CD4-positive, alpha-beta T cell treated with Interleukin-2 at 100 ng/mL for 4 hours (primary cell): ENCODE measurements at places on chromosomes 7 and 10.

DNA sequence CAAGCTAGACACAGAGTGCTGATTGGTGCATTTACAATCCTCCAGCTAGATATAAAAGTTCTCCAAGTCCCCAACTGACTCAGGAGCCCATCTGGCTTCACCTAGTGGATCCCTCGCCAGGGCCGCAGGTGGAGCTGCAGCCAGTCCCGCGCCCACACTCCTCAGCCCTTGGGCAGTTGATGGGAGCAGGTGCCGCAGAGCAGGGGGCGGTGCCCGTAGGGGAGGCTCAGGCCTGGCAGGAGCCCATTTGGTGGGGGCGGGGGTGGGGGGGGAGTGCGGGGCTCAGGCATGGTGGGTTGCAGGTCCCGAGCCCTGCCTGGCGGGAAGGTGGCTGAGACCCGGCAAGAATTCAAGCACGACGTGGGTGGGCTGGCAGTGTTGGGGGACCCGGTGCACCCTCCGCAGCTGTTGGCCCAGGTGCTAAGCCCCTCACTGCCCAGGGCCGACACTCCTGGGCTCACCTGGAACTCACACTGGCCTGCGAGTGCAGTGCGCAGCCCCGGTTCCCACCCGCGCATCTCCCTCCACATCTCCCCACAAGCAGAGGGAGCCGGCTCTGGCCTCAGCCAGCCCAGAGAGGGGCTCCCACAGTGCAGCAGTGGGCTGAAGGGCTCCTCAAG, 101.7 kb downstream of the ZNF438 start:
- no peak for DNase-seq

DNA sequence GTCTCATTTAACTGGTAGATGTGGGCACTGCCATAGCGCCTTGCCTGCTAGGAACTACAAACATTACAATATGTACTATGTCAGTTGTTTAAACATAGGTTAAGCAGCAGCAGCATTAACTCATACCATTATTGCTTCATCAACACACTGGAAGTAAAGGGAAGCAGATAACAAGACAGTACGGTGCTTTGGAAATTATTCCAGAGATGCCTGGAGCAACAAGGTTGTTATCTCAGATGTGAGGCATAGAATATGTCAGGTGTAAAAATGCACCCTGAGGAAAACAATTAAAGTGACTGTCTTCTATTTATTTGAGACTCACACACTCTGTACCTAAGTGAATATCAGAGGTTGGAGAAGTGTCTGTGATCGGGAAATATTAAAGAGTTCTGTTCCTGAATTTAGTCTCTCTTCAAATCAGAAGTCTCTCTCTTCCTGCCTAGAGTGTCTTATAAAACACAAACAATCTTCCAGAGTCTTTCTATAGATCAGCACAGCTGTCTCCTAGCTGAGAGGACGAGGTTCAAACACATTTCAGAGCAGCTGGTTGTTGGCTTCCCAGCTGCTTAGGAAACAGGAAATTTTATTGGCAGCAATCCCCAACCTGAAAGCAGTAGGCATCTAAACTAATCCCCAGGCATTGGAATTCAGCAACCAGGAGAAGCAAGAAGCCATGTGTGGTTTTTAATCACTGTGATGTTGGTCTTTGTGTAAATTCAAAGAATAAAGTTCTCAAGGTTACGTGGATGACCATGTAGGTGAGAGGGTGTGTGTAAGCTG, 994.4 kb upstream of the LRRTM3 start:
- DNase-seq = no peak

GRCh38 chr7:107850643-107851042, 40.3 kb upstream of the DLD start:
- DNase-seq = no peak

- DNase-seq = no peak
These were observed 519.1 kb upstream of the GALNT17 start for GRCh38 chr7:70612811-70613210.

DNA sequence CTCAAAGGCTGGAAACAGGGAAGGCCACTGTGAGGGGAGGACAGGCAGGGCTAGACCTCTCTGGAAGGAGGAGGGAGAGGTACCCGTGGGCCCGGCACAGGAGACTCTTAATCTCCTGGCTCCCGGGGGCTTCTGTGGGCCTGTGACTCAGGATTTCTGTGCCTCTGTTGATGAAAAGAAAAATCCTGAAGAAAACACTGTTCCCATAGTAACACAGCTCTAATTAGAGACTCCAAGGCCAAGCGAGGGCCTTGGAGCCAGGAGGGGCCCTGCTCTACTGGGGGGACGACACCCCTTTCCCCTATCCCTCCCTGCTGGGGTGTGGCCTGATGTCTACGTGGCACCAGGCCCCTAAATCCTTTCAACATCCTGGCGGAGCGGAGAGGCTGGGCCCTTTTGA, 174.1 kb upstream of the TNRC18 start:
- DNase-seq = no peak

DNA sequence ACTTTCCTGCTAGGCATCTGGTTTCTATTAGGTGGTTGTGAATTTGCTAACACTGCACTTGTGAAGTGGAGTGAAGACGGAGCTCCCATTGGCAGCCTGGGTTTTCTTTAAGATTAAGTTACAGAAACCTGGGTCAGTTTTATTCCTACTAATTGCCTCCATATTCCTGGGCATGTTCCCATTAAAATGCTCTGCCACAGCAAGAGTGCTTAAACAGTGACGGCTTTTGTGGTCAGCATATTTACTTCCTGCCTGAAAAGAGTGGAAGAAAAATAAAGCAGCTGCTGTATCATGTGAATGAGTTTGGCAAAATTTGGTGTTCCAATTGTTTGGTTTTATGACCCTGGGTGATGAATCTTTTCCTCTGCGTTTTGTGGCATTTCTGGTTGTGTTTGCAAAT, 96.9 kb upstream of the PLXDC2 start:
- DNase-seq = no peak

DNA sequence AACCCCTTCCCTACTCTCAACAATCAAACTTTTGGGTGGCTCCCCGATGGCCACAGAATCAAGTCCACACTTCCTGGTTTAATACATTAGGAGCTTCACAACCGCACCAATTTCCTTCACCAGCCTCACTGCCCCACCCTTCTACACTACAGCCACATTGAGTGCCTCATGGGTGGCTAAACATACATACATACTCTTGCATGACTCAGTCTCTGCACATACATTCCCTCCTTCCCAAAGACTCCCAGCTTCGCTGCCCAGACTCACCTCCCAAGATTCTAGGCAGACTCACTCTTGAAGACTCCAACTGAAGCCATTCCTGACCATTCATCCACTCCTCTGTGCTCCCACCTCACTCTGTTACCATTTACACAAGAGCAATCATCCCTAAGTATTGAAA, 15.9 kb downstream of the VPS41 start:
- DNase-seq = no peak

- no peak for DNase-seq
These were observed 7.4 kb upstream of the UCMA start for GRCh38 chr10:13241613-13242012.

DNA sequence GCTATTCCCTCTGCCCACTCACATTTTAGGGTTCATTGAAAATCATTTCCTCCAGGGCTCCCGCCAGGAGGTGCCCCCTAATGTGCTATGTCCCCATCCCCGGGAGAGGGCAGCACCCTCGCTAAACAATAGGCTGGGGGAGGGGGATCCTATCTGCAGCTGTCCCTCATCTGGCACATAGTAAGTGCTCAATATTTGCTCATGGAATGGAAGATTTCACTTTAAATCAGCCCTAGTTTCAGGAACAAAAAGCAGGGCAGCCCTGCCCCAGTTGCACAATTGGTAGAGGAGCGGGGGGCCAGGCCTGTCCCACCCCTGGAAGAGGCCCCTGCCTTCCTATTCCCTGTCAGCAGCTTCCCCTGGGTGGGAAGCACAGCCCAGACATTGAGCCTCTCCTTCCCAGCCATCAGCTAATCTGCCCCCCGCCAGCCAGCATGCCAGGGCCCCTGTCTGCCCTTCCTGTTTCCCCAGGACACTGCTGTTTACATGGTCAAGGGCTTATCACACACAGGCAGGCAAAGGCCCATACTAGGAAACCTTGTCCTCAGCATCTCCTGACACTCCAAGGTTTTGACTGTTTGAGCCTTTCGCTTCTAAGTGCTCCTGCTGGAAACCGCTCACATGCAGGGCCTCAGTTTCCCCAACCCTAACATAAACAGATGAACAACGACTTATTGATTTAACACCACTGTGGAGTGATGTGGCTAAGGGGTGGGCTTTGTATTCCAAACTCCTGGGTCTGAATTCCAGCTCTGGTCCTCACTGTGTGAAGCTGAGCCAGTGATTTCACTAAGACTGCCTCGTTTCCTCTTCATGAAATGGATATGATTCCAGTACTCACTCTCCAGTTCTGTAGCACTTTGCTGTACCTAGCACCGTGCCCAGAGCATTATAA, 130.7 kb upstream of the ZMIZ1 start:
- DNase-seq = peak; percentile 18

DNA sequence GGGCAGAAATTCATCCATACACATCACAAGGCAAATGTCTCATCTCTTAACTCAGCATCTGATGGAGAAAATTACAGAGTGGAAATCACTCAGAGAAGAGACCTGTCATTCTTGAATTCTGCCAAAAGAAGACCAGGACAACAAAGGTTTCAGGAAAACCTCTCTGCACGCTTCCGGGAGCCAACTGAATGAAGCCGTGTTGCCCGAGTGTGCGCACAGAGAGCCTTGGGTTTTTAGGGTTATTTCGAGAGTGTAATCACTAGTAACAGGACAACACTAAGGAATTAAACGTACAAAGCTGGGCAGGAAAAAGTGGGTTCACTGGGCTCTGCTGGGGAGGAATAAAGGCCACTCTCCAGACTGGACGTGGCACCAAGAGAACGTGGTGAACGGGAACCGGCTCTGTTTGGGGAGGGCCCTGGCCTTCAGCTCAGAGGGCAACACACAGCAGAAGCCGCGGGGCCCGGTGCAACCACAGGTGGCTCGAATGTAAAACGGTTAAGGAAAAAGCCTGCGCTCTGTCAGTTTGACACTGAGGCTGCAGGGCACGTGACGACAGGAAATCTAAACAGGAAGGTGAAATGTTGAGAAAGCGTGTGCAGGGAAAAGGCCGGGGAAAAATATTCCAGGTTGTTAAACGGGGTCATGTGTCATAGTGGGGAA, 331.5 kb downstream of the DNAJB6 start:
- no peak for DNase-seq

GRCh38 chr7:1611708-1612241, 41.9 kb upstream of the PSMG3 start:
- DNase-seq = no peak

DNA sequence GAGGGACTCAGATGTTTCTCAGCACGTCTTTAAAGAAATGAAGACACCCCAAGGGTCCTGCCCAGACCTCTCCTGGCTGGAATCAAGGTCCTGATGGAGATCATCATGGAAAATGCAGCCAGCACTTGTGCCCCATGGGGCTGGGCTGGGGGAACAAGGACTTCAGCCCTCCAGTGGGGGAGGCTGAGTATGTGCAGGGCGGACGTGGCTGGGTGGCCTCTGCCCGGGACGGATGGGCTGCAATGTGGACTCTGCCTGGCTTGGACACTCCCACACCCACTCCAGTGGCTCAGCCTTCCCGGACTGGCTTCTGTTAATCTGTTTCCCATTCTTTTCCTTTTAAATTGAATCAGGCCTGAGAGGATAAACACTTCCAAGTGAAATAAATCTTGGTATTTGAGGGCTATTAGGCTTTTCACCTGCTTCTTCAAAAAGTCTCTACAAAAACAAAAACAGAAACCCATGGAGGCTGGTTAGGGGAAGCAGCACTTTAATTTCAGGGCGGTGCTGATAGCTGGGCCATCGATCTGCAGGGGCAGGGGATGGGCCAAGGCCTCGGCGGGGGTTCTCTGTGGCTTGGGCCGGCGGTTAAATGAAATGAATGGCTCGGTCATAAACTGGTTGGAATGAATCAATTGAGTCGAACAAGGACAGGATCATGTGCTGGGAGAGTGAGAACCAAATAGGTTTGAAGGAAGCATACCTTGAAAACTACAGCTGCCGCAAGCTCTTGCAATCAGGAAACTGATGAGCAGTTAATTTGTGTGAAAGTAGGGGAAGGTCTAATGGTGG, 51.4 kb downstream of the ADARB2 start:
- no peak for DNase-seq

- no peak for DNase-seq
These were observed 54.6 kb upstream of the NCAPG2 start for GRCh38 chr7:158759245-158759614.

DNA sequence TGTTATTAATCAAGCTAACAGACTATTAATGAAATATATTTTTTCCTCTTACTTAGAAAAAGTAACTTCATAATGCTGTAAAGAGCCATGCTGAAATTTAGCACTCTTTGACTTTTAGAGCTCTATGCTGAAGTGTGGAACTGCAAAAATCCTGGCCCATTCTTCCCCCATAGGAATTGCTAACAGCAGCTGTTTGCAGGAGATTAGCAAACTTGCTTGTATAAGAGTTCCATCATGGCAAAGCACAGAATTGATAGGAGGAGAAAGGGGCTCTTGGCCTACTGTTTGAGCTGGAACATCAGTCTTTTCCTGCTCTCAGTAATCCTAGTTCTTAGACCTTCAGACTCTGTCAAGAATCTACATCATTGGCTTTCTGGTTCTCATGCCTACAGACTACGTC, 18.3 kb upstream of the GNAT3 start:
- no peak for DNase-seq

- DNase-seq = peak; percentile 52
These were observed 1.6 kb upstream of the ARHGAP12 start for GRCh38 chr10:31930023-31930751.

DNA sequence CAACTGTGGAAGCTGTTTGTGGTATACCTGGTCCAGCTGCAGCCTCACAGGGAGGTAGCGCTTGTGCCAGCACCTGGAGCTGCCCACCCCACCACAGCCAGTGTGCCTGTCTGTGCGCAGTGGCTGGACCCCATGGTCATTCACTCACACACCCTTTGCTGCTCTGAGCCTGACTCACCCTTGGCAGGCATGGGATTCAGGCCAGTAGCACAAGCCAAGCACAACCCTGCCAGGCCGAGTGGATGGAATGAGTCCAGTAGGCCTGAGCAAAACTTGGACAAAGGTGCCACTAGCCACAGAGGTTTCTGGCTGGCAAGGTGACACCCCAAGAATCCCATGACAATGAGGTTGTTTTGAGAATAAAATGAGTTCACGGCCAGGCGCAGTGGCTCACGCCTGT, 19.0 kb downstream of the RBM48 start:
- no peak for DNase-seq

DNA sequence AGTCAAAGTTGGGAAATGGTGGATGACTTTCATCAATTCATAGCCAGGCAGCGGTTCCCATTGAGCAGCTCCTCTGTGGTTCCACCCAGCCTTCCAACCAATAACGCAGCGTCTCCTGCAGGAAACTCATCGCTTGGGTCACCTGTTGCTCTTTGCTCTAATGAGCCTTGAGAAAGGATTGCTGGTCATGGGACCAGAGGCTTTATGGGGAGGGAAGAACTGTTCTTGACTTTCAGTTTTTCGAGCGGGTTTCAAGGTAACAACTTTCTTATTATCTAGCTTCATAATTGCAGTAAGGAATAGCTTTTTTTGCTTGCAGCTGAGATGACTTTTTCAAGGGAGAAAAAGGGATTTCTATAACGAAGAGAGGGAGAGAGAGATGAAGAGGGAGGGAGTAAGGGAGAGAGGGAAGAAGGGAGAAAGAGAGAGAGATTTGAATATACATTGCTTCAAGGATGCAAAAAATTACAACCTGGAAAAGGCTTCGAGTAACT, 405 bp upstream of the ENTPD1 start:
- no peak for DNase-seq

- DNase-seq = no peak
These were observed 136.9 kb upstream of the MAGI2 start for GRCh38 chr7:79590391-79590790.

- no peak for DNase-seq
These were observed 159.0 kb upstream of the MEOX2 start for GRCh38 chr7:15845461-15845860.
